ENCODE measurements at places on chromosomes 7 and 10.

DNA sequence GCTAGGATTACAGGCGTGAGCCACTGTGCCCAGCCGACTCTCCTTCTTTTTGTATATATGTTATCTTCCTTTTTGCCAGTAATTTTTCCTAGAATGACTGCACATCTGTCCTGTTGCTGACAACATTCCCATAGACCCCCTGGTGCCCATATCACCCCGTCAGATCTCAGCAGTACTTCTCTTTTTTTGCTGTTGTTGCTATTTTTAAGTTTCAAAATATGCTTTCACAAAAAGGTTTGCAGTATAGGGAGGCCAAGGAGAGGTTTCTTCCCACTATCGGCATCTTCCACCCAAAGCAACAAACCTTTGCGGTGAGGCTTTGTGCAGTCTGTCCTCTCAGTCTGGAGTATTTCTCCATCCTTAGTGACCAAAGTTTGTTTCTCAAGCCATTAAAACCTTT is 23.1 kb downstream of the PIK3CG start:
- no peak for DNase-seq

- DNase-seq, result peak; percentile 47
Observed at GRCh38 chr7:79298145-79298760, 155.2 kb downstream of the MAGI2 start.

DNA sequence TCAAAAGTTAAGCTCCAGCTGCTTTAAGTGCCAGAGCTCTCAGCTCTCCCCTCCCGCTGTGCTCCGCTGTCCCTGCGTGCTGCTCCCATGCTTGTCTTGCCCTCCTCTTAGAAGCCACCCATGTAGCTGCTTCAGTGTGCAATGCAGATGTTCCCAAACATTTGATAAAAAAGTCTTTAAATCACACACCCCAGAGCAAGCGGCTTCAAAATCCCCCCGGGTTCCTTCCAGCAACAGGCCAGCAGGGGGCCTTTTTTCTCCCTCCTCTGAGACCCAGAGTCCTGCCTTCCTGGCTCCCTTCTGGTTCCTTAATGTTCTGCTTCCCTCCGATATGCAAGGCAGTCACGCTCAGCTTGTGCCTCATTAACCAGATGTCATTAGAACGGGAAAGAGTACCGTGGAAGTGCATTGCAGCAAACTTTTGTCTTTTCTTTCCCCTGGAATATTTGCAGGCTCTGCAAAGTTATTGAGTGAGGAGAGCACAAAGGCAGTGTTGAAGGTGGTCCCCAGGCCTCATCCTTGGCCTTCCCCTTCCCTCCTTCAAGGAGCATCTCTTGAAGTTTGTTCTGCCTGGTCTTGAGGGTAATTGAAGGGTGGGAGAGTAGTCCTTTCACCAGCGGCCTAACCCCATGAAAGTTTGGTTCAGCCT is 25.5 kb downstream of the LDB3 start:
- DNase-seq, result peak; percentile 36

GRCh38 chr7:44400033-44400511 is 74.7 kb upstream of the CAMK2B start:
- DNase-seq, result no peak

DNA sequence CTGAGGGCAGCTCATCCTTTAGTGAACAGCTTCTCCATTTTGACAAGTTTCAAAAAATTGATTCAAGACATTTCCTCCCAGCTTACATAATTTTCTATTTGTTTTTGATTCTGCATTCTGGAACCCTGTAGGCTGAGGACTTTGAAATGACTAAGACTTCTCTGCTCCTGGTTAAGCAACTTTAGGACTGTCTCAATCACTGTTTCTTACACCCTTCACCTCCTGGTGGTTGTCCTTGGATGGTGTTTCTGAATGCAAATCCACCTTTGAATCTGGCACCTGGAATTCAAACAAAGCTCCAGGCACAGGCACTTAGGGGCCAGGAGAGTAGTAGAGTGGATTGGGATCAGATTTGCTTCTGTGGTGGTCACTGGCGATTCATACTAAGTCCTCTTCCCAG is 595.5 kb downstream of the LRMDA start:
- no peak for DNase-seq

- no peak for DNase-seq
Observed at GRCh38 chr10:87927091-87927490, 63.7 kb downstream of the PTEN start.

DNA sequence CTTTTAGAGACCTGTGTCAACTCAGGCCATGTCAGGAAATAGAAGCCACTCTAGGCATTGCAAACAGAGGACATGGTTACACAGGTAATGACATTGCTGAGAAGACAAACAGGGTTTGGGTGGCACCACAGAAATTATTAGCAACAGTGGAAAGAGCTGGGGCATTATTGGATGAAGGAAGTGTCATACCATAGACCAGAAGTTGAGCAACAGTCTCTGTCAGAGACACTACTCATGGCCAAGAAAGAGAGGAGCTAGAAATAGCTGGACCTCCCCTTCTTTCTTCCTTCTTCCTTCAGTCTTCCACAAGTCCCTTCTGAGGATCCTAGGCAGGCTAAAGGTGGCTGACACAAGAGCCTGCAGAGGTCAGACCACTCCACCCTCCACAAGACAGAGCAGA is 4.2 kb upstream of the LIPA start:
- DNase-seq, result no peak

GRCh38 chr10:15585303-15585715 is 134.4 kb downstream of the ITGA8 start:
- DNase-seq, result no peak

DNA sequence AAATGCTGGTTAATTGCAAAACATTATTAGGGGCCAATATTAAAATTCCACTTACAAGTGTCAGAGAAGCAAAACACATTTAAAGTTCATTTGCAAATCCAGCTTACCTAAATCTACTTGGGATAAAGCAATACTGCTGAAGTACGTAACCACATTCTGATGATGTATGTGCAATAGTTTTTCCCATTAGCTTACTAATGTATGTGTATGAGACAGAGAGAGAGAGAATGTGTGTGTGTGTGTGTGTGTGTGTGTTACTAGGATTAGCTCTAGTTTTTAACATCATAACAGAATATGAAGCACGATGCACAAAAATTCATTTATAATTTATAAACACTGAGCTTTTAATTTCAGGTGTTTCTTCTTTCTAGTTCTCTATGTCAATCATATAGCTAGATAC is 1074.2 kb upstream of the C7orf33 start:
- no peak for DNase-seq

GRCh38 chr10:80532571-80532970 is 5.1 kb upstream of the SH2D4B start:
- DNase-seq, result no peak

GRCh38 chr10:72890086-72890485 is 3.5 kb upstream of the OIT3 start:
- no peak for DNase-seq

GRCh38 chr10:30928742-30929141 is 102.9 kb downstream of the ZNF438 start:
- no peak for DNase-seq

DNA sequence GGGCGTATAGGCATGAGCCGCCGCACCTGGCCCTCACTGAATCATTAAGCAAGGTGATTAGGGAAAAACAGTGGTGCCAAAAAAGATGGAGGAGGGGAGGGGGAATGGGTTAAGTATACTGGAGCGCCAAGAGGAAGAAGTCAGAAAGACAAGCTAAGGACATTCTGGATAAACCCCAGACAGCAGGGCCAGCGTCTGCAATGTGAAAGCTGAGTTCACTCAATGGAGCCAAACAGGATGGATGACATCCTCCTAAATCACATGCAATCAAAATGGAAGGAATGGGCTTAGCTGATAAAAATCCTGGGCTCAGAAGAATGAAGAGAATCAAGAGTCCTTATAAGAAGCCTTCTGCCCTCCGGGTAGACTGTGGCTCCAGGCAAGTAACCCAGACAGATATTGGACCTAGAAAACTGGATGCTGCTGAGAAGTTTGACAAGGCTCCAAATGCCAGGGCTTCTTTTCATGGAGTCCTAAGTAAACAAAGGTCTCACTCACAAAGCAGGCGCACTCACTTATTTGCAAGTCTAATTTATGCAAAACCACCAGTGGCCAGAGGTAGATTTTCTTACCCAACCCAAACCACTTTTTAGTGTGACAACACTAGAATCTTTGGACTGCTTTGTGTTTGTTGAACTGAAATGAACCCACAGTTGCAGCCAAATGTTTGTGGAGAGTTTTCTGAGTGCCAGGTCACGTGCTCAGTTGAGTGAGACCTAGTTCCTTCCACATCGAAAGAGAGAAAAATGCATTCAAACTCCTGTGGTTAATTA is 519.1 kb upstream of the AUTS2 start:
- DNase-seq, result no peak

GRCh38 chr7:148723846-148724245 is 25.1 kb downstream of the CUL1 start:
- DNase-seq, result no peak

DNA sequence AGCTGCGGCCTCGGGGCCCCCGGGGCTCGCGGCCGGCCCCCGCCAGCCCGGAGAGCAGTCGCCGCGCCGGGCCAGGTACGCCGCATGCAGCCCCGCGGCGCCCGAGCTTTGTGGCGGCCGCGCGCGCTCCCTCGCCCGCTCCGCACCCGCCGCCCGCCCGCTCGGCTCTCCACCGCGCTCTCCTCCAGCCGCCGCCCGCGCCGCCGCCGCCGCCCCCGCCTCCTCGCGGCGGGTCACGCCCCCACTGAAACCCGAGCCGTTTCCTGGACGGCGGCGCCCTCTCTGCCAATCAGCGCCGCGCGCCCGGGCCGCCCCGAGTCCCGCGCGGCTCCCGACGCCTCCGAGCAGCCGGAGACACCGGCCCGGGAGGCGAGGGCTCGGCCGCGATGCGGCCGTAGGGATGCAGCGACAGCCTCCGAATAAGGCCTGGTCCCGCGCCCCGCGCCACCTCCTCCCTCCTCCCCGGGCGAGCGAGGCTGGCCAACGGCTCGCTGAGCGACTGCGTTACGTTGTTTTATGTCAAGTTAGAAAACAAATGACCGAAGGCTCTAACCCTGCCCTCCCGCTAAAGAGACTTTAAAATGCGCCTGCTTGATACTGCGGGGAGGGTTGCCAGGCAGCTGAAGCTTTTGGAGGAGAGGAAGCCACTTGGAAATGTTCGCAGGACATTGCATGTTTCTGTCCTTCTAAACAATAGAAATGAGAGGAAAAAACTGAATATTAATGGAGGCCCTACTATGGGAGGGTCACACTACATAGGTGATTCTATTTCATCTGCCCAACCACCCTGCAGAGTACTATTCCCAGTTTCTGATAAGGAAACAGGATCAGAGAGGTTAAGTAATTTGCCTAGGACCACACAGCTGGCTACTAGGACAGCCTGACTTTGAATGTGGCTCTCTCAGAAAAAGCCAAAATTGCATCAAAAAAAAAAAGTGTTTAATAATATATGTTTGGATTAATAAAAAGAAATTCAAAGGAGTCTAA is at the start of gene FGFR2:
Gene FGFR2 (minus strand): TSS at position 182 of the 987 bp plus-strand sequence. CDS start 4,627 bp downstream, outside the sequence.
- peak; percentile 70 for DNase-seq

DNA sequence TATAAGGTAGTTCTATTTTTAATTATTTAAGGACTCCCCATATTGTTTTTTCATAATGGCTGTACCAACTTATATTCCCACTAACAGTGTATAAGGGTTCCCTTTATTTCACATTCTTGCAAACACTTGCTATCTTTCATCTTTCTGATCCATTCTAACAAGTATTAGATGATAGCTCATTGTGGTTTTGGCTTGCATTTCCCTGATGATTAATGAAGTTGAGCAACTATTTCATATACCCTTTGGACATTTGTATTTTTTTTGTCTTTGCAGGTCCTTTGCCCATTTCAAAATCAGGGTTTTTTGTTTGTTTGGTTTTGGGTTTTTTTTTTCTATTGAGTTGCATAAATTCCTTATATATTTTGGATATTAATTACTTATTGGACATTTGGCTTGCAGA is 107.2 kb downstream of the EPC1 start:
- no peak for DNase-seq

- DNase-seq, result no peak
Observed at GRCh38 chr10:70250961-70251680, 17.9 kb upstream of the PPA1 start.

GRCh38 chr7:64581926-64582894 is 19.3 kb upstream of the ZNF680 start:
- DNase-seq, result no peak

- no peak for DNase-seq
Observed at GRCh38 chr10:114537736-114538135, 120.3 kb downstream of the ABLIM1 start.

DNA sequence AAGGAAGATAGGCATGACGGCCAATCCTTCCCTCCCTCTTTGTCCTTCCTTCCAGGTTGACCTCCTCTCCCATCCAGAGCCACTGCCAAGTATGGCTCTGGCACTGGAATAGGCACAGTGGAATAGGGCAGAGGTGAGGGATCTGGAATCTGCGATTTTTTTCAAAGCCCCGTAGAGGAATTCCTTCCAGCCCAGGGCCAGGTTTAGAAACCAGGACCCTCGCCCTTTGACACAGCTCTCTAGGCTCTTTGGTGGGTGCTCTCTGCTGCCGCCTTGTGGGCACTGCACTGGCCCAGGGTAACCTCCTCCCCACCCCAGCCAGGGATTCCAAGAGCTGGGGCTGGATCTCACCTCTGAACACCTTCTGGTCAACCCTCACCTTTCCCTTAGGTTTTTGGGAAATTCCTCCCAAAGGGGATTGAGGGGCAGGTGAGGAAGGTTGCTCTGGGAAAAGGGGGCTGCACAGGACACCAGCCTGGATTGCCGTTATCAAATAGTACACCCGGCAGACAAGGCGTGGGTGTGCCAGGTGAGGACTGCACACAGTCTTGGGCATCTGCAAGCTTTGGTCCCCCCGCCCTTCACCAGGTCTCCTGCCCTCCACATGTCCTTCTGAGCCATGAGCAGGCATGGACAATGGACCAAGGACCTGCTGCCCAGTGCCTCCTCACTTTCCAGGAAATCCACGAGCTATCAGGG is 22.8 kb downstream of the C10orf105 start:
- DNase-seq, result no peak

All from right renal cortex interstitium (tissue), 3 donors.